Activated T-cell treated with anti-CD3 and anti-CD28 coated beads, Interleukin-2, amount 50 U/mL, for 72 hours (primary cell): ENCODE measurements at places on chromosomes 2 and 18. TPM values are rescaled to one million over a fixed set of nuclear protein-coding genes. Genes with fewer than 3 reads are reported as not detected.

- DNase-seq, result no peak
Measured at GRCh38 chr2:179432751-179433150, 168.1 kb upstream of the SESTD1 start.

The AGXT gene
- not detected for total RNA-seq

The BOLL gene
- not detected for total RNA-seq

The XDH gene
- total RNA-seq, result 0.07 TPM

The SPTBN1 gene
- 136 TPM for total RNA-seq
